ENCODE measurements at places on chromosomes 12 and 14.

- DNase-seq, result no peak
Observed at GRCh38 chr12:114685869-114686268, 1.9 kb upstream of the TBX3 start.

- no peak for DNase-seq
Observed at GRCh38 chr12:9674226-9674590, 4.7 kb downstream of the CLEC2D start.

- DNase-seq, result no peak
Observed at GRCh38 chr14:68039593-68039992, 220.0 kb downstream of the RAD51B start.

GRCh38 chr14:45211295-45211694 is 41.7 kb downstream of the MIS18BP1 start:
- DNase-seq, result no peak

- no peak for DNase-seq
Observed at GRCh38 chr12:6975297-6976032, 4.8 kb downstream of the EMG1 start.

- no peak for DNase-seq
Observed at GRCh38 chr14:95464514-95464913, 51.9 kb downstream of the SYNE3 start.

DNA sequence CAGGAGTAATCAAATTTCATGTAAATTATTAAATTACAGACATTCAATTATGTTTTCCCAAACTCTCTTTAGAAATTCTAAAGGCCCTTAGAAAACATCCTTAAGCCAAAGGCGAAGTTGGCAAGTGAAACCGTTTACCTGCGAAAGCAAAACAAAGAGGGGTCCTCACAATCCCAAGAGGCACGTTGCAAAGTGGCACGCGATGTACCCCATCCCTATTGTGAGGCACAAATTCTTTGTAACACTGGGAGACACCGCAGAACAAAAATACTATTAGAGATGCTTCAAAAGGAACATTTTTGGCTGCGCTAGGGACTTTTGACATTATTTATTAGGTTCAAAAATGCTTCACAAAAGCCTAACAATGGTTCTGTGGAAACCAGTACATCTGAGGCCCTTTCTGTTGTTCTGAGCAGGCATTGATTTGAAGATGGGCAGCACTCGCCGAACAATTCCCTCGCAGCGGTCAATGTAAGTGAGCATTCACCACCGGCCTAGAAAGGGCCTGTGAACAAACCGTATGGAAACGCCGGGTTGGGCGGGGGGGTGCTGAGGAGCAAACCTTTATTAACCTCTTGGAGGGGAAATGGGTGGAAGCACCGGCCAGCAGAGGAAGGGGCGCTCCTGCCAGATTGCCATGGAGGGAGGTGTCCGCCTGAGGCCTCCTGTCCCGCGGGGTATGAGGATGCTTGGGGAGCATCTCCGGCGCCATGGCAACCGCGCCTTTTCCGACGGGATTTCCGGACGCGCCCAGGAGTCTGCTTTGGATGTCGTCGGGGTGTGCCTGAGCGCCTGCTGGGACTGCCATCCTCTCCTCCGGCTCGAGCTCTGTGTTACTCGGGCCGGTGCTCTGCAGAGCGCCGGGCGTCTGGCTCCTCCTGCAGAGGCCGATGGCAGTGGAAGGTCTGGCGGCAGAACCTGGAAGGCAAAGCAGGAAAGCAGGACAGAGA is 193.9 kb downstream of the C12orf42 start:
- no peak for DNase-seq

DNA sequence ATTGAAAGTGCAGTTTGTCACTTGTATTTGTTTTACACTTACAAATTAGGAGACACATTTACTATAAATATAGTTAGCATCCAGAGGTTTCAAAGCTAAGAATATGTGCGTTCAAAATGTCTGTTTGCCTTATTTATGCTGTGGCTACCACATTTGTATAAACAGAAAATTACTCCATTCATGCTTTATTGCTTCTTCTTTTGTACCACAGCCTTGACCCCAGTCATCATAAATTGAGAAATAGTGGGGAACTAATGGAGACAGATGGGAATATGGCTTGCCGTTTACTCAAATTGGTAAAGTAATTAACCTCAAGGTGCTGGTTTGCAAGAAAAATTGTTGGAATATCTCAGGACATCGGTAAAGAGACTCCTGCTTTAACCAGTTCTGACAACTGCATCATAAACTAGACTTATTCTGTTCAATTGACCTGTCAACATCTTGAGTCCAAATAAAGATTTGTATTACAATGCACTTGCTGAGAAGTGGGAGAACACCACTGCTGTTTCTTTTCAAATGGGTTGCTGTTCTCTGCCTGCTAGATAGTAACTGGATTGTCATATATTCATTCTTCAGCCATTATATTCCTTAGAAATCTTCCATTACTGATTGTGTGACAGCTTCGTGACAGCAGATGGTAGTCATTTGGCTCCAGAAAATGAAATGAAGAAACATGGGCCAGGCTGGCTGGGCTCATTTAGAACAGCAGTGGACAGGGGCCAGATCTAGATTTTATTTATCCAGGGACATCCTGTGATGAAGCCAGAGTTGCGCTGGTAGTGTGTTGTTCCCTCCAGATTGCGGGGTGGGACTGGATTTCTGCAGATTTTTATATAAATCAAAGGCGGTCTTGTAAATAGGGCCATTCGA is 354.4 kb downstream of the EGLN3 start:
- DNase-seq, result no peak

DNA sequence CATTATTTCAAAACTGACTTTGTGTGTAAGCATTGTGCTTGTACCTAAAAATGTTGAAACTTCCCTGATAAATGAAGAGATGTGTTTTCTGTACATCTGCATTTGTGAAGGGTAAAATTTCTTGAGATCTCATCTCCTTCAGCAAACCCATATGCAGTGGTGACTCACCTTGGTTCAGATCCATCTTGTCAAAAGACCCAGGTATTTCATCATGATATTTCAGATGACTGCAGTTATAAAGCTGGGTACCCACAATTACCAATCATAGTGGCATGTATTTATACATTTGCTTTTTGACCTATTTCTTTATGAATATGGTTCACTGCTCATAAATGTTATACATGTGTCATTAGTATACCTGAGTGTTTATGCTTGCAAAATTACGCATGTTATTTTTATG is 1213.6 kb downstream of the GALC start:
- DNase-seq, result no peak

DNA sequence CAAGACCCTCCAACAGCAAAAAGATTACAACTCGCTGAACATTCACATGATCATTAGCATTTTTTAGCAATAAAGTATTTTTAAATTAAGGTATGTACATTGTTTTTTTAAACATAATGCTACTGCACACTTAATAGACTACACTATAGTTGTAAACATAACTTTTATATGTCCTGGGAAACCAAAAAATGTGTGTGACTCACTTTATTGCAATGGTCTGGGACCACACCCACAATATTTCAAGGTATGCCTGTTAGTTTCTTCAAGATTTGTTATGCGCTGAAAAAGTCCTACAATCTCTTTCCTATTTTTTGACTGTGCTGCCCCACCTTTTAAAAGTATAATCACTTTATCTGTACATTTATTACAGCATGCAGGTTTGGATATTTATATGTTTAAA is 30.4 kb upstream of the PCNX4 start:
- no peak for DNase-seq

- DNase-seq, result no peak
Observed at GRCh38 chr12:57514720-57515407, 5.5 kb downstream of the DDIT3 start.

DNA sequence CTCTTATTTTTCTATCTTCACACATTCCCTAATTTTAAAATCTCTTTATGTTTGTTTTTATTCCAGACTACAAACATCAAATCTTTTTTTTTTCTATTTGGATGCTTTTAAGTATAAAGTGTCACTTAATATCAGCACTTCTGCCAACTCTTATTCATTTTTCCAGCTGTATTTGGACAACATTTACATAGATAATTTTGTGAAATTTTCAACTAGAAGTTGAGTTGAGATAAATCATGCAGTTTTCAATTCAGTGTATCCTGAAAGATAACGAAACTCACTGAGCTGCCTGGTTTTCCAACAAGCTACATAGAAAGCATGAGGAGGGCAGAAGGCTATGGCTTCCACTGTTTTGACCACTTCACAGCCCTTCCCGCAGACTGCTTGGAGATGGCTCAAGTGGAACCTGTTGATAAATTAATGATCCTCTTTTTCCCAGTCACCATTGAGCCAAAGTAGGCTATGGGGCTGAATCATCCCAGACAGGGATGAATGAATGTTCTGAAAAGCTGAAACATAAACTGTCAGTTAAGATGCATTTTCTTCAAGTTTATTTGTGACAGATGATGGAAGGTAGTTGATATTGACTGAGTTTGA is 213.9 kb downstream of the RAD51B start:
- no peak for DNase-seq

- DNase-seq, result peak; percentile 82
Observed at GRCh38 chr14:53152887-53153701, at the start of gene DDHD1. TSS of gene DDHD1 (minus strand) at chr14:53153323. CDS start at chr14:53153098, 225 bp downstream.

- DNase-seq, result no peak
Observed at GRCh38 chr12:54657105-54657607, 9.0 kb upstream of the DCD start.

- no peak for DNase-seq
Observed at GRCh38 chr12:1006255-1006654, 15.2 kb downstream of the ERC1 start.

- no peak for DNase-seq
Observed at GRCh38 chr12:132351751-132352495, 22.5 kb upstream of the GALNT9 start.

DNA sequence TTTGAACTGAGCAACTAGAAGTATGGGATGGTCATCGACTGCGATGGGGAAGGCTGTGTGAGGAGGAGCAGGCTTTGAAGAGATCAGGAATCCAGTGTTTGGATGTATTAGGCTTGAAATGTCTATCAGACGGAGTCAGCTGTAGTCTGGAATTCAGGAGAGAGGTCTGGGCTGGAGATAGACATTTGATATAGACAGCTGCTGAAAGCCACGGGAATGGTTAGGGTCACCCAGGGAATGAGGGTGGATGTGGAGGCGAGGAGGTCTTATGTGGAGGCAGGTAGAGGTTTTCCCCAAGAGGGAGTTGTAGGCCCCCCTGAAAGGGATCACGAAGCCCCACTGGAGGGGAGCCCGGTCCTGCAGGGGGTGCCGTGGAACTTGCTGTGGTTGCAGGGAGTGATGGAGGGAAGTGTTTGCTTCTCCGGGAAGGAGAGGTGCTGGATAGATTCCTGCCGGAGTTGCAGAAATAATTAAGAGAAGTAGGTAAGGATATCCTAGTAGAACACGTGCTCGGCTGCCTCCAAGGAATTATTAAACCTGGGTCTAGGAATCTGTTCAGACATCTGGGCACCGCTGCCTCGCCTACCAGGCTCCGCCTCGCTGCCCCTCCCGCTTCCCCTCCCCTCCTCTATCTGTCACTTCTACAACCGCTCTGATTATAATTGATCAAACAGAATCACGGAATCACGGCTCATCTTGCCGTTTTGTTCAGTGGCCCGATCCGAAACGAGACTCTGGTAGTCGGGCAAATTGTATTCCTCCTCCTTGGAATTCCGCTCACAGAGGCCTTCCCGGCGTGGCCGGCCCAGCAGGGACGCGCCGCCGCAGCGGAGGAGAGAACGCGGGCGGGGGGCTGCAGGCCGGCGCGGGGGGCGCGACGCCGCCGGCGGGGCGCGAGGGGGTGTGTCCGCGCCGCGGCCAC is 826 bp upstream of the CACNA1C start:
- no peak for DNase-seq

GRCh38 chr12:109902891-109903418 is 2.9 kb downstream of the TCHP start:
- DNase-seq, result no peak

GRCh38 chr12:95547522-95548055 is 3.7 kb downstream of the USP44 start:
- DNase-seq, result no peak

- DNase-seq, result no peak
Observed at GRCh38 chr12:69513297-69513696, 43.1 kb downstream of the FRS2 start.

DNA sequence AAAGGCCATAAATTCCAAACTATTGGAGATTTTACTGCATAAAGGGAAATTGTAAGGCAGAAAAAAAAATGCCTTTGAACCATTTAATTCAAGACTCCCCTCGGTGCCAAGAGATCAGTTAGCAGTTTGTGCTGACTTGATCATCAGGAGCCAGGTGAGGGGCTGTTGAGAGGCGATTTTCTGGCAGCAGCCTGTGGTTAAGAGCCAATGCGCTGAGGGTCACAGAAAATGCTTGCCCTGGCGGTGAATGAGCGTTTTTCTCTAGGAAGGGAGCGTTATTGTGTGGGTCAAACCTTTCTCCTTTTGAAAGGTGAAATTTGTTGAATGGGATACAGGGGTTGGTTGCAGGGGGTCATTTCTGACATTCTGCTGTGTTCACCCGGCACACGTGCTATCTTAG is 4.7 kb downstream of the SRRM4 start:
- DNase-seq, result no peak

DNA sequence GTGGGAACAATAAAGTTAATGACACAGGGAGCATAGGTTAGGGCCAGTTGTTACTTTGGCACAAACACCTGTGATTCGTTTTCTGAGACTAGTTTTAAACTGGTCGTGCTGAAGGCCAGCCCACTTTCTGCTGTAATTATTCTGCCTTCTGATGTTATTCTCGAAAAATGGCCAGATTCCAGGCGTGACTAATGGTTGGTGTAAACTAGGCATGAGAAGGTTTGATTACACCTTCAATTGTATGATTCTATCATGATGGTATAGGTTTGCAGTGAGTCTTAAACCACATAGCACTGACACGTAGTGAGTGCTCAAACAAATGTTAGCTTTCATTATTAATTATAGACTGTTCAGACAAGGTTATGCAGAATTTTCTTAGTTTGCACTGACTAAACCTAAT is 39.0 kb downstream of the CKB start:
- DNase-seq, result no peak

- no peak for DNase-seq
Observed at GRCh38 chr14:78308079-78308478, 137.9 kb downstream of the NRXN3 start.

DNA sequence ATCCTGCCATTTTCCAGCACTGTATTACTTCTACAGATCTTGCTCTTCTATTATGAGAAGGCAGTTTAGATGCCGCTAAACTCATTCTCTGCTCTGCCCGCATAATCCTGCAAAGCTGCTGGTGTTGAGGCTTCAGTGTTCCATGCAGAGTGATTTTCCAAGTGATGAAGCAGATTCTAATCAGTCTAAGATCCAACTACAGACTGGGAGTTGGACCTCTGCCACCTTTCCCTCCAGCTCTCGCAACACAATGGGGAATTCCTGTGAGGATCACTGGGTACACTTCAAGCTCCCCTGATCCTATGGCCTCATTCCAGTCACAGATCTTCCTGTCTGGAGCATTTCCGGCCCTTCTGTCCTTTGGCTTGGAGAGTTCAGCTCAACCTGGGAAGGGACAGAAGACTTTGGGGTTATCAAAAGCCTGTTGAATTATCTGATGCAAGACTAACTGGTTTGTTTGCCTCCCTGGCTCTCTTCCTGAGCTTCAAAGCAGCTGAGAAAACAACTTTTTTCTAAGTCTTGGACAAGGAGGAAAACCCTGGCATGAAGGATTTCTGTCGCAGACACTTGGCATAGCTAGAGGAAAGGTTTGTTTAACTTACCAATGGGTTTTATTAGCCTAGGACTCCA is 333.9 kb downstream of the ZFP36L1 start:
- DNase-seq, result no peak

- DNase-seq, result peak; percentile 24
Observed at GRCh38 chr12:32615441-32615840, 63.7 kb upstream of the DNM1L start.

- DNase-seq, result no peak
Observed at GRCh38 chr14:55048900-55049436, 2.5 kb upstream of the MAPK1IP1L start.

GRCh38 chr12:130438711-130439110 is 101.0 kb downstream of the PIWIL1 start:
- no peak for DNase-seq

- DNase-seq, result peak; percentile 72
Observed at GRCh38 chr14:92582706-92583452, 69.3 kb downstream of the RIN3 start.
